Naive thymus-derived CD8-positive, alpha-beta T cell (primary cell): ENCODE measurements at places on chromosomes 7 and 10.

- H3K27ac ChIP-seq = no peak overlapping the region
- DNase-seq = no peak
These were observed 179.0 kb downstream of the PCDH15 start for GRCh38 chr10:54622017-54622416.

- peaks cover 5% of the 10 kb centered on the region for H3K4me1 ChIP-seq
- H3K27me3 ChIP-seq = no peaks in the 10 kb centered on the region
- peak overlapping the region; percentile 34 for H3K27ac ChIP-seq
- no peak for DNase-seq
These were observed 236.1 kb downstream of the ELMO1 start for GRCh38 chr7:37212556-37212955.

- H3K27me3 ChIP-seq = no peaks in the 10 kb centered on the region
- no peak overlapping the region for H3K27ac ChIP-seq
- no peaks in the 10 kb centered on the region for H3K4me1 ChIP-seq
- no peak for DNase-seq
- H3K4me3 ChIP-seq = no peak overlapping the region
These were observed 69.6 kb downstream of the PKD1L1 start for GRCh38 chr7:47878662-47879061.

DNA sequence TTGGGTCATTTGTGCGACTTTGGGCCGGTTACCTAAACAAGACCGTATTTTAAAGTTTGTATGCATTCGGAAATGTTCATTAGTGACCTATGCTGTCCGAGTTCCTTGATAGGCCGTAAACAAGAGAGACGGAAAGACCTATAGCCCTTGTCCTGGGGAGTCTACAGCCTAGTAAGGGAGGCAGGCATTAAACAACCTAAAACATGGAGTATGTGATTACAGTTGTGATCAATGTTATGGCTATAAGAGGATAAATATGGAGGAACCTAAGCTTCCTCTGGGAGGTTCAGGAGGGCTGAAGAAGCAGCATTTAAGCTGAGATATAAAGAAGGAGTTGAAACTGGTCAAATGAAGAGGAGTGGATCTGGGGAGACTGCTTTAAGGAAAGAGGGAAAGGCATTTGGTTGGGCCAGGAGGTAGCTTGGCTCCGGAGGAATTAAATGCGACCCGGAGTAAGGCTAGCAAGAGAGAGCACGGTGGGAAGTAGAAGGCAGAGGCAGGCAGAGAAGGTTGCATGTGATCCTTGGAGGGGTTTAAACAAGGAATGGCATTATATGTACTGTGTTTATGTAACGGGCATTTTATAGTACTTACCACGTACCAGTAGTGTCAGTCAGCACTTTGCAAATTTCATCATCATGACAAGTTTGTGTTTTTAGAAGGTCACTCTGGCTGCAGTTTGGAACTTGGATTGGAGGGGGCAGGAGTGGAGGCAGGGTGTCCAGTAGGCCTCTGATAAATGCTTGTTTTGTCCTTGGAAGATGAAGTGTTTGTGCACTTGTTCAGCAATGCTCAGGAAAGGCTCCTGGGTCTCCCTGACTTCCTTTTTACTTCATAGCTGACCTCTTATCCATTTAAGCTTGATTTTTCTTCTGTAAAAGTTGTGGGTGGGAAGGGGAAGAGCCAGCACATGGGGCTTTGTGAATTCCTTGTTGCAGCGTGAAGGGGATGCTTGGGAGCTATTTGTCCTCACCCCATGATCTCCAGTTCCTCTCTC is 1.0 kb upstream of the AVPI1 start:
- no peak for DNase-seq
- H3K4me3 ChIP-seq = peak overlapping the region; percentile 87
- H3K36me3 ChIP-seq = no peaks in the 10 kb centered on the region
- peak overlapping the region; percentile 89 for H3K27ac ChIP-seq

DNA sequence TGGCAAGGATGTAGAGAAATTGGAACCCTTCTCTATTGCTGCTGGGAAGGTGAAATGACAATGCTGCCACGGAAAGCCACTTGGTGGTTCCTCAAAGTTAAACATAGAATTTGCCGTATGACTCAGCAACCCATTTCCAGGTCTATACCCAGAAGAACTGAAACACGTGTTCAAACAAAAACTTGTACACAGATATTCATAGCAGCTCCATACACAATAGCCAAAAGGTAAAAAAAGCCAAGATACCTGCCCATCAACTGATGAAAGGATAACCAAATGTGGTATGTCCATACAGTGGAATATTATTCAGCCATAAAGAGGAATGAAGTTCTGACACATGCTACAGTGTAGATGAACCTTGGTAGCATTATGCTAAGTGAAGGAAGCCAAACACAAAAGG is 39.1 kb downstream of the LHPP start:
- no peak overlapping the region for H3K4me3 ChIP-seq
- no peak for DNase-seq
- H3K27me3 ChIP-seq = no peaks in the 10 kb centered on the region
- H3K27ac ChIP-seq = no peak overlapping the region
- peaks cover 18% of the 10 kb centered on the region for H3K36me3 ChIP-seq

DNA sequence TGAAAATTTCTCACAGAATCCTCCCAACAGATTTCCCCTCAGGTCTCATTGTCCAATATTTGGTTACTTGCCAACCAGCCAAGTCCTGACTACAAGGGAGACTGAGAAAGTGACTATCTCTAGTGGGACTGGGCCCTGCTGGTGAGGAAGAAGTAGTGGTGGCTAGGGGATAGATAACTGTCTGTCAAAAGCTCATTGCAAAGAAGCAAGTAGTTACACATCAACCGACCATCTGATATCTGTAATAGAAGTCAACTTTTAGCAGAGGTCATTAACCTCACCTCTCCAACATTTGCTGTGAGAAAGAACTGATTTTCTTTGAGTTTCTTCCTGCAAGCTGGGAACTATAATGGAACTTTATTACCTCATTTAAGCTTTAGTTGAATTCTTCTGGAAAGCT is 15.2 kb downstream of the STAMBPL1 start:
- peaks cover 8% of the 10 kb centered on the region for H3K36me3 ChIP-seq
- peaks cover 16% of the 10 kb centered on the region for H3K4me1 ChIP-seq
- H3K27me3 ChIP-seq = no peaks in the 10 kb centered on the region
- H3K27ac ChIP-seq = no peak overlapping the region
- H3K4me3 ChIP-seq = no peak overlapping the region
- no peak for DNase-seq

GRCh38 chr10:33735464-33735923 is 401.0 kb upstream of the NRP1 start:
- H3K27me3 ChIP-seq = peaks cover 5% of the 10 kb centered on the region
- H3K4me3 ChIP-seq = no peak overlapping the region
- no peak overlapping the region for H3K27ac ChIP-seq
- no peak for DNase-seq
- no peaks in the 10 kb centered on the region for H3K4me1 ChIP-seq

- no peak overlapping the region for H3K4me3 ChIP-seq
- no peak for DNase-seq
- peaks cover 73% of the 10 kb centered on the region for H3K4me1 ChIP-seq
- H3K27ac ChIP-seq = no peak overlapping the region
- no peaks in the 10 kb centered on the region for H3K27me3 ChIP-seq
These were observed 107.2 kb upstream of the GJD4 start for GRCh38 chr10:35497909-35498308.

GRCh38 chr7:106021151-106022067 is 58.3 kb downstream of the CDHR3 start:
- no peak for DNase-seq
- no peaks in the 10 kb centered on the region for H3K27me3 ChIP-seq
- H3K4me1 ChIP-seq = peaks cover 76% of the 10 kb centered on the region
- peaks cover 2% of the 10 kb centered on the region for H3K36me3 ChIP-seq
- H3K27ac ChIP-seq = peak overlapping the region; percentile 98
- peak overlapping the region; percentile 69 for H3K4me3 ChIP-seq

DNA sequence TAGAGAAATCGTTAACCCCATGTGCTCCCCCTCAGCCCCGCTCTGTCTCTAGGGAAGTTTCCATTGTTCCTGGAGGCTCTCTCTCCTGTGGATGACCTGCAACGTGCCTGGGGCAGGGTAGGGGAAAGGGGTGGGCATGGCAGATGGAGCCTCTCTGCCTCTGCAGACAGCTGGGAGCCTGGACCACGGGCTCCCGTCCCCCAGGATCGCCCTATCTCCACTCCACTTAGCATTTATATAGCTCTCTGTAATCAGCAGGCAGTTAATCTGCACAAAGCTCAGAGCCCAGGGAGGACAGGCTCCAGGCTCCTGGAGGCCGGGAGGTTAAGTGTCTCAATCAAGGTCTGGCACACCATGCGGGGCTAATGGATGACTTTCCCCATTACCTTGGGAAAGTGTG is 369.7 kb downstream of the PLXNA4 start:
- H3K27me3 ChIP-seq = no peaks in the 10 kb centered on the region
- H3K4me3 ChIP-seq = no peak overlapping the region
- no peaks in the 10 kb centered on the region for H3K4me1 ChIP-seq
- H3K27ac ChIP-seq = no peak overlapping the region
- no peak for DNase-seq
- H3K36me3 ChIP-seq = no peaks in the 10 kb centered on the region

DNA sequence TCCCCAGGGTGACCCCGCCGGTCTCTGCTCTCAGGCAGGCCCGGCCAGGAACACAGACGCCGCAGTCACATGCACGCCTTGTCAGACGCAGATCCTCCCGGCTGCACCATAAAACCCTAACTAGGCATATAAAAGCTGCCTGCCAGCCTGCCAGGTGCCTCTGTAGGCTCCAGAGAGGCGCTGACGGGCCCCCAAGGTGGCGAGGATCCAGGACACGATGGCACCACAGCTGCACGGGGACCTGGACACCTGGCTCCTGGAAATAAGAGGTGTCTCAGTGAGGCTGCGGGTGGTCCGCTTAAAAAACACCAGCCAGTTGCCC is 21.9 kb upstream of the GDF10 start:
- H3K4me3 ChIP-seq = peak overlapping the region; percentile 78
- no peak for DNase-seq
- H3K27me3 ChIP-seq = no peaks in the 10 kb centered on the region
- peaks cover 38% of the 10 kb centered on the region for H3K4me1 ChIP-seq
- no peaks in the 10 kb centered on the region for H3K36me3 ChIP-seq

GRCh38 chr7:148296994-148297644 is 293.4 kb upstream of the C7orf33 start:
- no peak for DNase-seq
- H3K27ac ChIP-seq = no peak overlapping the region
- H3K4me1 ChIP-seq = no peaks in the 10 kb centered on the region
- H3K36me3 ChIP-seq = no peaks in the 10 kb centered on the region
- H3K4me3 ChIP-seq = no peak overlapping the region

- H3K27ac ChIP-seq = no peak overlapping the region
- no peaks in the 10 kb centered on the region for H3K27me3 ChIP-seq
- DNase-seq = no peak
- no peak overlapping the region for H3K4me3 ChIP-seq
- peaks cover 7% of the 10 kb centered on the region for H3K4me1 ChIP-seq
These were observed 25.8 kb downstream of the ZNF800 start for GRCh38 chr7:127366680-127367079.

GRCh38 chr10:33309406-33309805 is 25.1 kb downstream of the NRP1 start:
- no peak for DNase-seq
- no peak overlapping the region for H3K27ac ChIP-seq
- H3K4me3 ChIP-seq = no peak overlapping the region
- H3K4me1 ChIP-seq = no peaks in the 10 kb centered on the region

- no peak overlapping the region for H3K4me3 ChIP-seq
- H3K36me3 ChIP-seq = no peaks in the 10 kb centered on the region
- no peaks in the 10 kb centered on the region for H3K4me1 ChIP-seq
- DNase-seq = no peak
- H3K27me3 ChIP-seq = peaks cover 1% of the 10 kb centered on the region
- no peak overlapping the region for H3K27ac ChIP-seq
These were observed 11.3 kb upstream of the TMEM236 start for GRCh38 chr10:17740668-17741067.

DNA sequence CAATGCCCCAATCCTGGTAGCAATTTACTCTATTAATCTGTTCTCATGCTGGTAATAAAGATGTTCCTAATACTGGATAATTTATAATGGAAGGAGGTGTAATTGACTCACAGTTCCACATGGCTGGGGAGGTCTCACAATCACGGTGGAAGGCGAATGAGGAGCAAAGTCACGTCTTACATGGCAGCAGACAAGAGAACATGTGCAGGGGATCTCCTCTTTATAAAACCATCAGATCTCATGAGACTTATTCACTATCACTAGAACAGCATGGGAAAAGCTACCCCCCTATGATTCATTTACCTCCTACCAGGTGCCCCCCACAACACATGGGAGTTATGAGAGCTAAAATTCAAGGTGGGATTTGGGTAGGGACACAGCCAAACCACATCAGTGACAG is 872.2 kb downstream of the ANKRD7 start:
- H3K4me3 ChIP-seq = no peak overlapping the region
- H3K36me3 ChIP-seq = no peaks in the 10 kb centered on the region
- no peaks in the 10 kb centered on the region for H3K27me3 ChIP-seq
- no peak overlapping the region for H3K27ac ChIP-seq

DNA sequence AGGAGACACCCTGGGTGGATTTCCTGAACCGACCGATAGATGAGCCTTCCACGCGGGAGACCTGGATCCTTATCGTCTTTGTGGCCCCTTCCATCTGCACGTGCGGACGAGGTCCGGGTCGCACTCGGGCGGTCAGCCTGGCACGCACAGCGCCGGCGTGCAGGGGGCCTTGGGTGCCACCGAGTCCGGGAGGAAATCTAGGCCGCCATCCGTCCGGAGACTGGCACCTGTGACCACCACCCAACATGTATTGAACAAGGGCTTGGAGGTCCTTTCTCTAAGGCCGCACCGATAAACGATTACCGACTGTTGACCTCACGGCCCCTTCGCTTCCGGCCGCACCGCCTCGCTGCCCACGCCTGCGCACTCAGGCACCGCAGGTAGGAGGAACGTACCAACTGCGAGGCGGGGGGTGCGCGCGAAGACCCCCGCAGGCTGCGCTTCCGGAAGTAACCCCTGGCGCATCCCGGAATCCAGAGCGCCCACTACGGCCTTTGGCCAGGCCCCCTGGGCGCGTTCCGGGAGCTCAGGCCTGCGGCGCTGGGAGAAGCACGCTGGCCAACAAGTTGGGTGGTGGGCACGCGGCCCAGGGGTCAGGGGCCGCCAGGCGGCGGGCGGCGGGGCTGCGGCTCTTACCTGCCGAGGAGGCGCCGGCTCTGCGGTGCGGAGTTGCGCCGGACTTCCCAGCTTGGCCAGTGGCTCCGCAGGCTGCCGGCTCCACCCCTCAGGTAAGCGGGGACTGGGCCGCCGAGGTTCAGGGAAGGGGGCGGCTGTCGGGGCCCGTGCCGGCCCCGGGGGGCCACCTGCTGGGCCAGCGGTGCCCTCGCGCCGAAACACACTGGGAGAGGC is at the start of the genes ACTR3C and LRRC61:
Gene ACTR3C (minus strand): TSS at position 713 of the 849 bp plus-strand sequence. CDS start 28,249 bp downstream, outside the sequence.
Gene LRRC61 (plus strand): TSS at position 523 of the 849 bp plus-strand sequence. CDS start 13,507 bp downstream, outside the sequence.
- H3K36me3 ChIP-seq = peaks cover 7% of the 10 kb centered on the region
- DNase-seq = peak; percentile 60
- H3K4me1 ChIP-seq = peaks cover 50% of the 10 kb centered on the region
- no peaks in the 10 kb centered on the region for H3K27me3 ChIP-seq
